ENCODE measurements at places on chromosomes 3 and 15.

DNA sequence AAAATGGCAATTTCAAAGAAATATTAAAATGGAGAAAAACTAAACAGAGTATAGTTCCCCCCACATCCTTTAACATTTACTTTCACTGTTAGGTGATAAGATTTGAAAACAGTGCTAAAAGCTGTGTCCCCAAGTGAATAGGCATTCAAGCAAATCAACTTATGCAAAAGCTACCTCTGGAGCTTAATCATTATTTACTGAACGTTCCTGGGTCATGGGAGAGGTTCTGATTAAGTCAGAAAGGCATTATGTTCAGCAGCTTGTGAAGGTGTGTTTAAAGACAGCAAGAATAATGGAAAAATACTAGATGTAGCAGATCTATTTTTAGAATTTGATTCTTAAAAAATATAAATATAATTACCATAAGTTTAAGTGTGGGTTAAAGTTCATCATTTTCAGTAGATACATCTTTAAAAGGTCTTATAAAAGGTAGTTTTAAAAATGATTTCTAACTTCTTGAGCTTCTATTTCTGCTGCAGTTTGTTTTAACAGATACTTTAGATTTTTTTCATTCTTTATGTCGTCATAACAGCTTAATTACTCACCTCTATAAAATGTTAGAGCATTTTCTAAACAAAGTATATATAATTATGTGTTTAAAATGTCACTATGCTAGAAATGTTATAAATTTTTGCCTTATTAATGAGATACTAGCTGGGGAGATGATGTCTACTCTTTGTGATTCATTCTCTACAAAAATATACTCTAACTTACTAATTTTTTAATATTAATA, 127.9 kb downstream of the MITF start:
- DNase-seq, result no peak

DNA sequence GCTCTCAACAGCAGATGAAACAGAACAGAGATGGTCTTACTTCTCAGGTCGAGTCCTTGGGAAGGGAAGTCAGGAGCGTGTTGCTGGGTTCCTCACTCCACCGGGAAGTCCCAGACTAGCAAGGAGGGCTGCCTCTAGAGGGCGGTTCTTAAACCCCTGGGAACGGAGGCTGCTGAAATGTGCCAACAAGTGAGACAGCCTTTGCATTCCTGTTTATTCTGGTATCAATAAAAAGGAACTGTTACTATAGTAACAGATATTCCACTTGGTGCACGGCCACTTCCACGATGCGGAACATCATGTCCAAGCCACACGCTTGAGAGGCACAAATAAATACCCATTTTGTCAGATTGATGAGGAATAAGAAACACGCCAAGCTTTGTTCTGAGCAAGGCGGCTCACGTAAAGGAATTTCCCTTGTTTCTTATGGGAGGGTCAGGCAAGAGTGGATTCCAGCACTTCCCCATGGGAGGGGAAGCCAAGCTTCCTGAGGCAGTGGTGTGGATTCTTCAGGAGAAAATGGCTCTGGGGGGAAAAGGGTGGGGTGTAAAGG, at the start of gene FAM107A:
FAM107A (minus strand) TSS at position 123 of the 553 bp plus-strand sequence. CDS start 7,531 bp downstream, outside the sequence.
- DNase-seq, result no peak

- no peak for DNase-seq
These were observed 609.0 kb downstream of the EDEM1 start for GRCh38 chr3:5796541-5796940.

DNA sequence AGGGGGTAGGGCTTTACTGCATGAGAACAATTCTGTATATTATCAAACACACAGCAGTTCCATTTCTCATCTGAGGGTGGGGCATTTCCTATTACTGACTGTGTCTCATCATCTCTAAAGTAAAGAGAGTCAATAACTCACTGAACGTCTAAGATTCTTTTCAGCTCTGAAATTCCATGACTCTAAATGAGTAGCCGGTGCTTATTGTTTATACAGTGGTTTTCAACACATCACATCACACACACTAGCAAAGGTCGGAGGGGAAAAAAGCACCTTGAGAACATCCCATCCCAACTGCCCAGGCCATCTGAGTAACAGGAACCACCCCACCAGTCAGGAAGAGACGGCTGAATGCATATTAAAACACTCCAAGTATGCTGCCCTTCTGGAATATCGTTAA, 196.0 kb downstream of the SUCLG2 start:
- no peak for DNase-seq

DNA sequence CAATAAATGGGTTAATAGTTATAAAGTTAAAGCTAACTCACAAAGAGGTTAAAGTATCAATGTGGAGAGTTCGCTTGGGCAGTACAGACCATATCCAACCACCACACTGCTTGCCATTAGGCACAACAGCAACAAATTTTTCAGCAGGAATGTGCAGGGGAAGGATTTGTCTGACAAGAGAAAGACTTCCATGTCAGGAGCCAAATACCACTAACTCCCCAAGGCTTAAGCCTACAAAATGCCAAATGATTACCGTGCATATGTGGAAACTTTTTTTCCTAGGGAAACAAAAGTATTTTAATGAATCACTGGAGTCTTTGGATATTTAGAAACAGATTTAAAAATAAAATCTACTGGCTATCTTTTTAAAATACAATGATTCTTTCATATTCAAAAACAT, 8.1 kb downstream of the VGLL3 start:
- DNase-seq, result no peak

GRCh38 chr15:50744601-50745000, 20.9 kb downstream of the SPPL2A start:
- DNase-seq, result no peak

DNA sequence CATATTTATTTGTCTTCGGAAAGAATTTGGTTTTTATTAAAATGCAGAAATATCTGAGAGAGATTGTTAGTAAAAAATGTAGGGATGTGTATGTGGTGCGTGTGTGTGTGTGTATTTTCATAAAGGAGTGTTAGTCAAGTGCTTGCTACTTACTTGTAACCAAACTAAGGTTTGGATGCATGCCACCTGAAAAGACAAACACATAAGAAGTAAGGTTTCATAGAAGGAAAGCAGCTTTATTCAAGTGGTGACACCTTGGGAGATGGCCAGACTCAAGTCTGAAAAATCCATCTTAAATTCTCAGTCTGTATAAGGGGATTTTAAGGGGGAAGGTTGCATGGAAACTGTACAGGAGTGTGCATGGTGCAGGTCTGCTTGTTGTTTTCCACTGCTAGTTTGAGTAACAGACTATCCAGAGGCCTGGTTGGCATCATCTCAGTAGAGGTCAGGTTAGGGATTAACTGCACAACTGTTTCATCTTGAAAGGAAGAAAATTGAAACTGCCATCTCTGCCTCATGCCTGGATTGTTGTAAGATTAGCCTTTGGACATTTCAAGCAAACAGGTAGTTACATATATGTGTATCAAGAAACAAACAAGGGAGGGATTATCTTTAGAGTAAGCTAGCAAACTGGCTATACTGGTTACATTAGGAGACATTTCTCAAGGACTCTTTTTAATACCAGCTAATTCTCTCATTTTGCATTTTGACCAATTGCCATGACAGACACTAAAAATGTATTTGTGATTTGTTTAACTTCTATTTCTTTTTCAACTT, 196.7 kb downstream of the EPHA6 start:
- no peak for DNase-seq

DNA sequence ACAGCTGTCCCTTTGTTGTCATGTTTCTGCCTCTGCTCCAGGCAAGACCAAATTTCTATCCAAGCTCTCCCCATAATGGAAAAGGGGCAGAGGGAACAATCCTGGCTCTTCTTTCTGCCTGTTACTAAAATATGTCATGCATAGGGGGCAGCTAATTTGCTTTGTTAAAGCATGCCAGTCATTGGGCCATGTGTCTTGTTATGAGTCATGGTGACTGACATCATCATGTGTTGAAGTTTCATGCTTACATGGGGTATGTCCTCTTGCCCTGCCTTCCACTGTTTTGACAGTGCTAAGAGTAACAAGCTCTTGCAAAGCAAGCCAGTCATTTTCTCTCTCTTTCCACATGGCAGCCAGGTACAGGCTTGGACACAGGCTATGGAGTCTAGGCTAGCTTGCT, 268.9 kb downstream of the GABRB3 start:
- no peak for DNase-seq

DNA sequence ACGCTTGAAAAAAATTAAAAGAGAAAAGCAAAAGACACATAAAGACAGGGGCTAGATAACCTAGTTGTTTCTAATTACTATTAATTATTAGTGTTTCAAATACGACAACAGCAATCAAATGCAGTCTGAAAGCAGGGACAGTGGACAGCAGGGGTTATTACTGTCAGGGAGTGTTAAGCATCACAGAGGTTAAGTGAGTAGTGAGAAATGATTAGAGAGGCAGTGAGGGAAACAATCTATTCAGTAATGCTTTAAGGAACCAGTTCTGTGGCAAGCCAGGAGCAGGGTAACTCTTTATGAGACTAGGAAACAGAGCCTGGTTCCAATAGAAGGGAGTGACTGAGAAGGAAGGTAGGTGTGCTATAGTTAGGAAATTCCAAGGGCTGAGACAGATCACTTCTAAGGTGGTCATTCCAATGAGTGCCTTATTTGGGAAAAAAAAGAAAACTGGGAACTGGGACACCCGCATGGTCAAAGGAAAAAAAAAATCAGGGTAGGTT, 15.0 kb downstream of the RYK start:
- no peak for DNase-seq

DNA sequence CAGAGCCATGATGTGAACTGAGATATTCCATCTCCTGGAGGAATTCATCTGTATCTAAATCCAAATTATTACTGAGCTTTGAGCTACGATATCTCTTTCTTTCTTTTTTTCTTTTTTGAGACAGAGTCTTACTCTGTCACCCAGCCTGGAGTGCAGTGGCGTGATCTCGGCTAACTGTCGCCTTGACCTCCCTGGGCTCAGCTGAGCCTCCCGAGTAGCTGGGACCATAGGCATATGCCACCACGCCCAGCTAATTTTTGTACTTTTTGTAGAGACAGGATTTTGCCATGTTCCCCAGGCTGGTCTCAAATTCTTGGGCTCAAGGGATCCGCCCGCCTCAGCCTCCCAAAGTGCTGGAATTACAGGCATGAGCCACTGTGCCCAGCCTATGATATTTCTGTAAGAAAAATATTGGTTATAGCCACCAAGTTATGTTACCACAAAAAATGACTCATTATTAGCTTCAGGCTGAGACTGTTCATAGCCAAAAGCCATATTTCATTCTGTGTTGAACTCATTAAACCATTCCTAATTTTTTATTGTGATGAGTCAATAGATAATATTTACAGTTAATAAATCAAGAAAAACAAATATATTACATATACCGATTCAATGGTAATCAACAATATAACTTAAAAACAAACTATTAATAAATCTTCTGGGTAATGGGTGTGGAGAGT, 27.1 kb upstream of the SLC30A4 start:
- no peak for DNase-seq

- no peak for DNase-seq
These were observed 8.1 kb downstream of the ISG20 start for GRCh38 chr15:88646951-88647350.

- no peak for DNase-seq
These were observed 22.9 kb upstream of the SLC4A7 start for GRCh38 chr3:27507111-27507510.

GRCh38 chr3:68880632-68881031, 51.7 kb downstream of the TAFA4 start:
- DNase-seq, result no peak

- no peak for DNase-seq
These were observed 121.9 kb upstream of the EPHA3 start for GRCh38 chr3:88985491-88985890.

DNA sequence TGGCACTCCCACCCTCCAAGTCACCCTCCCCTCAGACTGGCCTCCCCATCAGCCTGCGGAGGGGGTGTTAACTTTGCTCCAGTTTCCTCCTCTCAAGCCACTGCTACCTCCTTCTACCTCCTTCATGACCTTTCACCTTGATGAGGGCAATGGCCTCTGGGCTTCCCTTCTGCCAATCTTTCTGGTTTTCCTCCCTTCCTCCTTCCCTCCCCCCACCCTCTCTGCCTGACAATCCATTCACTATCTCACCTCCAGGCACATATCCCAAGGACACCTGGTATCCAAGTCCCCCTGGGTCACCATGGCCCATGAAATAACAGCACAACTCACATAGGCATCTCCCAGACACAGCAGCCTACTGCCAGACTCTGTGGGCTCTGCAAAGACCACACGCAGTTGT, 80.0 kb downstream of the WWTR1 start:
- DNase-seq, result no peak

- DNase-seq, result no peak
These were observed 909 bp upstream of the GPD1L start for GRCh38 chr3:32105291-32106131.

- DNase-seq, result no peak
These were observed 443.3 kb downstream of the MAGI1 start for GRCh38 chr3:65595222-65596028.

GRCh38 chr15:29863438-29863837, 41.2 kb upstream of the TJP1 start:
- DNase-seq, result no peak

- DNase-seq, result no peak
These were observed 82.8 kb upstream of the TNFSF10 start for GRCh38 chr3:172606021-172606420.

Measured in COR-L47 (cell line).